ENCODE measurements at places on chromosomes 7 and 10.

- no peak for DNase-seq
Observed at GRCh38 chr7:138854115-138854645, 56.2 kb upstream of the ATP6V0A4 start.

GRCh38 chr10:99304862-99305229 lies 24.3 kb upstream of the CNNM1 start:
- DNase-seq = no peak

DNA sequence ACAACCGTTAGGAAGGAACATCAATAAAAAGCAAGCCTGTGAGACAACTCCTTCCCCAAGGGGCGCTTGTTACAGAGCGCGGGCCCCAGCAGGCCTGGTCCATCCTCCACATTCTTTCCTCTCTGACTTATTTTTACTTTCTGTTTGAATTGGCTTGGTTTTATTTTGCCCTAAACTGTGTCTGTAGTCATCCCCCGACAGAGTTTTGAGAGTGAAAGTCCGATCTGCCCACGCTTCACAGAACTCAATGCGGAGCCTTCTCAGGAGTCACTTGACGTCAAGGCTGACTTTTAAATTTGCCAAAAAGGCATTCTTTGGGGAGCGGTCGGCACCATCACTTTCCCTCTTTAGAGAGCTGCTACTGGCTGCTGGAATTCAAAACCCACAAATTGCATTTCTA lies 150.1 kb upstream of the KLF6 start:
- no peak for DNase-seq

DNA sequence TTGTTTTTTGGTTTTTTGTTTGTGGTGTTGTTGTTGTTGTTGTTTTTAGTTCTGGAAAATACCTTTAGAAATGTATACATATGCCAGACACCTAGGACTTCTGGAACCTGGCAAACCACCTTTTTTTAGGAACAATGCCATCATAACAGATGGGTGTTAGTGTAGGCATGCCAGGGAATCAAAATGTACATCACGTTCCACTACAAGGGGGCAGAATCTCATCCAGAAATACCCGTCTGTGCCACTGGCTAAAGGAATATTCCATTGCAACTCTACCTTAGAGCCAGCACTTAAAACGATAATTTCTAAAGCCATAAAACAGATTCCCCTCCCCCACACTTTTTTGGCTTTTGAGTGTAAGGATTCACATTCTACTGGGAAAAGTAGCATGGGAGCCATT lies 239.8 kb downstream of the ETV1 start:
- no peak for DNase-seq

GRCh38 chr7:104176332-104176731 lies 31.5 kb downstream of the ORC5 start:
- no peak for DNase-seq

DNA sequence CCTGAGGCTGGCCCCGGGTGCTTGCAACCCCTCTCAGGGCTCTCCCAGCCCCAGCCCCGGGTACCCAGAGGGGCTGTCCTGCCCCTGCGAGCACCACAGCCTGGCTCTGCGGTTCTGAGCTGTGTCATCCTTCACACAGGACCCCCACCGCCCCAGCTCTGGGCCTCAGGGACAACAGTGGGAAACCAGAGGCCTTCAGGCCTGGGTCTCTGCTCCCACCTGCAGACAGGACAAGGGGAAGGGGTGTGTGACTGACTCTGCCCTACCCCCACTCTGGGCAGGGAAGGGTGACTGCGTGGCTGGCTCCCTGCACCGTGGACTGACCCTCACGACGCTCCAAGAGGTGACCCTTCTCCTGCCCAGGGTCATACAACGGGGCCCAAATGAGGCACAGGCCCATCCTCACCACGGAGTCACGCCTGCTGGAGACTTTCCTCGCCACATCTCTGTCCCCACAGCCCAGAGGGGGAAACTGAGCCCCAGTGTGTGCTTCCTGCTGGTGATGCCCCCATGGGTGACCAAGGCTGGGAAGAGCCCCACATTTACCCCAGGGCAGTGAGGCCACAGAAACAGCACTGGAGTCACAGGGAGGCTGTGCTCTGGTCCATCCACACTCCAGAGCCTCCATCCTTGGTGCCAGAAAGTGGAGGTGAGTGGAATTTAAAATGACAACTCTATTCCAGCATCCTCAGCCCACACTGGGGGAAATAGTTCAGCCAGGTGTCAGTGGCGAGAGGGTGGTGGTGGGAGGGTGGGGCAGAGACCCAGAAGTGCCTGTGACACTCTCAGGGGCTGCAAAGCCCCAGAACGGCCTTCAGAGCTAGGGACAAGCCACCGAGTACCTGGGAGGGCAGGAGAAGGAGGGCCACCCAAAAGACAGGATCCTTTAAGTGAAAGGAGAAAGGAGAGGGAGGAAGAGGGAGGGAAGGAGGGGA lies 13.6 kb downstream of the CAMK2B start:
- DNase-seq = no peak

- DNase-seq = no peak
Observed at GRCh38 chr10:48896756-48897440, 42.7 kb downstream of the LRRC18 start.

DNA sequence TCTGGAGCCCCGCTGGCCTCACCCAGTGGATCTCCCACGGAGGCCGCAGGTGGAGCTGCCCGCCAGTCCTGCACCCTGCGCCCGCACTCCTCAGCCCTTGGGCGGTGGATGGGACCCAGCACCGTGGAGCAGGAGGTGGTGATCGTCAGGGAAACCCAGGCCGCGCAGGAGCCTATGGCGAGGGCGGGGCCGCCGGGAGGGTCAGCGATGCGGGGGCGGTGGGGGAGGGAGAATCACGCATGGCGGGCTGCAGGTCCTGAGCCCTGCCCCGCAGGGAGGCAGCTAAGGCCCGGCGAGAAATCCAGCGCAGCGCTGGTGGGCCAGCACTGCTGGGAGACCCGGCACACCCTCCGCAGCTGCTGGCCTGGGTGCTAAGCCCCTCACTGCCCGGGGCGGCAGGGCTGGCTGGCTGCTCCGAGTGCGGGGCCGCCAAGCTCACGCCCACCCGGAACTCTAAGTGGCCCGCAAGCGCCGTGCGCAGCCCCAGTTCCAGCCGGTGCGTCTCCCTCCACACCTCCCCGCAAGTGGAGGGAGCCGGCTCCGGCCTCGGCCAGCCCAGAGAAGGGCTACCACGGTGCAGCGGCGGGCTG lies 524.8 kb upstream of the TPK1 start:
- DNase-seq = no peak

- DNase-seq = no peak
Observed at GRCh38 chr7:19442016-19442785, 266.6 kb downstream of the POLR1F start.

DNA sequence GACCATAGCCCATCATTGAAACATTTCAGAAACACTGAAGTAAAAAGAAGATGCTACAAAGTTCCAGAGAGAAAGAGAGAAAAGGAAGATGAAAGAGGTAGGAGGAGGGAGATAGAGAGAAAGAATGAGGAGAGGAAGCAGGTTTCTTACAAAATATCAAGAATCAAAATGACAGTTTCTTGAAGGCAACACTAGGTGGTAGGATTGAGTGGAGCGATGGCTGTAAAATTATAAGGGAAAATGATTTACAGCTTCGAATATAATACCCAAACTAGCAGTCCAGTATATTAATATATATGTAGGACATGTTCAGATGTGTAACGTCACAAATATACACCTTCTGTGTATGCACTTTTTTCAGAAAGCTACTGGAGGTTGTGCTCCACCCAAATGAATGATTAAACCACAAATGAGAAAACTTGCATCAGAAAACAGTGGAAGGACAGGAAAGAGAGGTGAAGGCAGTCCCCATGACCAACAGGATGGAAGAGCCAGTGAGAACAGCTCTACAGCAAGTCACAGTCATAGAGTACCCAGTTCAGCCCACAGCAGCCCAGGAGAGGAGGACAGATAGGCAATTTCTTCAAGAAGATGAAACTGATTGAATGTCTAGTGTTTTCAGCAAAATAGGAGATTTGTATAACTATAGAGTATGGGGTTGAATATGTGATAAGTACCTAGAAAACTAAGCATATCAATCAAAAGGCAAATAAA lies 151.5 kb upstream of the TARP start:
- no peak for DNase-seq

DNA sequence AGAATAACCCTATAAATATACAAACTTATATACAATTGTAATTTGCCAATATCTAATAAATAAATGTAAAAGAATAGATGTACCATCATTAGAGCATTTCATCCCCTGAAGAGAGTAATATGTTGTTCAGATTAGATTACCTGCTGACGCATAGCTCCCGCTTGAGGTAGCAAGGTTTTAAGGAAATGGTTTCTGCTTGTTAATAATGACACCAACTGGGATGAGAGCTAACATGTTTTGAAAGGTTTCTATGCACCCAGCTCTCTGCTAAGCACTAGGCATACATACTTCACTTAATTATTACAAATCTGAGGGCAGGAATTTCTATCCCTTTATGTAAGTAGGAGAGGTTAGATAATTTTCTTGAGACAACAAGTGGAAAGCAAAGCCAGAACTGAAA lies 1003.3 kb upstream of the SORCS1 start:
- DNase-seq = no peak

DNA sequence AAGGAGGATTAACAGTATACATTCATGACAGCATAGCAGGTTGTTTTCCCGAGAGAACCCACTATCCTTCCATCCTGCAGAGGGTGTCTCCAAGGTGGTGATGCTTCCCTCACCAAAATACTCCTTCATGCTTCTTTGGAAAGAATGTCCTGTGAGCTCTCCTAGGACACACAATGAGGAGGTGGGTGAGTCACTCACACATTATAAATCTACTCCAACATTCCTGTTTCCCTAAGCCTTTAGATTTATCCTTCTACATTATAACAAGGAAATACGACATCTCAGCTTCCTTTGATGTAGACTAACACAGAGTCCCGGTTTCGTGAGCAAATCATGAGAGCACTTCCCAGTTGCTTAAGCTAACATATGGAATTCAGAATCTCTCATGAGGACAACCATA lies 689.7 kb upstream of the CELF2 start:
- DNase-seq = no peak

GRCh38 chr10:124706462-124707143 lies 37.6 kb downstream of the FAM53B start:
- no peak for DNase-seq

- DNase-seq = no peak
Observed at GRCh38 chr7:94907811-94908322, 473 bp downstream of the PPP1R9A start.

DNA sequence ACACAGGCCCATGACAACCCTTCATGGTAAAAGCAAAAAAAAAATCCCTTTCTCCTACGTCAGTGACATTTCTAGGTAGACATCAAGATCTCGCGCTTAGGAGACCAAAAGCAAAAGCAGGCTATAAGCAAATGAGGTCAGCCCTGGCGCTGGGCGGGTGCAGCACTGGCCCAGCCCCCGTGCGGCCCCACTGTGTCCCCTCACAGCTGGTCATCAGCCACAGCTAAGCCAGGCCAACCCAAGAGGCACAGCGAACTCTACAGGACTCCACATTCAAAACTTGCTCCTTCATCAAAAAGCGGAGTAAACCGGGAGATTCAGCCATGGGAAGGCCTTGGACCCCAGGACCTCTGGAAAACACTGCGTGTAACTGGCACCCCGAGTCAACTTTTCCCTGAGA lies 113.7 kb downstream of the PTPRN2 start:
- DNase-seq = no peak

GRCh38 chr7:48628793-48629349 lies 295.5 kb upstream of the CDC14C start:
- no peak for DNase-seq

GRCh38 chr10:113854761-113855588 lies 514 bp downstream of the NHLRC2 start:
- no peak for DNase-seq

DNA sequence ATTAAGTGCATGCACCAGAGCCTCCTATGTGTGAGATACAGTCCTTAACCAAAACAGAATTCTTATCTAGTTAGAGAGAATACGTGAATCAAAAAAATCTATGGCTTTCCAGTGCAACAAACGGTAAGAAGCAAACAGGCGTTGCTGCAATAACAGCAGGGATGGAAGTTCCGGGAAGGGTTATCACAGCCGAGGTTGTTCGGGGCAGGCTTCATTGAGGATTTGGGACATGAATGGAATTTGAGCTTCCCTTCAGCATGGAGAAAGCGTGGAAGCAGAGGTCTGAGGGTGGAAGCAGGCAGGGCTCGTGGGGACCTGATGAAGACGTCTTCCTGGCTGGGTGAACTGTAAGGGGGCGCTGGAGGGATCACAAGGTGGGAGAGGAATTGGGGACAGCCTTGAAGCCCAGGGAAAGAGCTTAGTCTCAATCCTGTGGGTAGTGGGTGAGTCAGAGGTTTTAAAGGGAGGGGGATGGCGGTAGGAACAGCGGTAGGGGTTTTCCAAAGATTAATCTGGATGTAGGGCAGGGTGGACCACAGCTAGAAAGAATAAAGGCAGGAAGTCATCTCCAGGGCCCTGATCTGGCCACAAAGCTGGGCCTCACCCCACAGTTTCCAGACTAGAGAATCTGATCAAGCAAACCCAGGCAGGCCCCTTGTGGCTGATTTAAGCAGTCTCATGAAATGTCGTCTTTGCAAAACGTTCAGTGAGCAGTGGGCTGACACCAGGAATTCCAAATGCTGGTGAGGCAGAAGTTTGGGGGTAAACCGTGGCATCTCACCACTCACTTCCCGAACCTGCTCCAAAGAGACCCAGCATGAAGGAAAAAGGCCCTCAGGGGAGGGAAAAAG lies 65.1 kb downstream of the CALML3 start:
- DNase-seq = no peak

DNA sequence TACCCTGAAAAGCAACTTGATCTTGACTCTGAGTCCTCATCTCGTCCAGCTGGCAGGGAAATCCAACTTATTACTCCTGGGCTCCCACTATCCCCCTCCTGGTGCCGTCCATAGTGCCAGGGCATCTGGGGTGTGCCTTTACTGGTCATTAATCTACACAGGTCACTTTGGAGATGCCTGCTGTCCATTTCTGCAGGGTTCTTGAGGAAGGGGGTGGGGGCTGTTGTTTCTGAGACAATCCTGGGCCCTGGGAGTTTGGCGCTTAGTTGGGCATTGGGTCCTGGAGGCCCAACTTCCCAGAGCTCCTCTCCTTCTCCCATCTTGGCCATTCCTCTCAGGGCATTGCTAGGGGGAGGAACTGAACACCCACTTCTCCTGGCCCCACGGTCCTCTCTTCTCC lies 6.0 kb upstream of the TACR2 start:
- no peak for DNase-seq

- DNase-seq = no peak
Observed at GRCh38 chr10:60466267-60467201, 76.9 kb upstream of the ANK3 start.

DNA sequence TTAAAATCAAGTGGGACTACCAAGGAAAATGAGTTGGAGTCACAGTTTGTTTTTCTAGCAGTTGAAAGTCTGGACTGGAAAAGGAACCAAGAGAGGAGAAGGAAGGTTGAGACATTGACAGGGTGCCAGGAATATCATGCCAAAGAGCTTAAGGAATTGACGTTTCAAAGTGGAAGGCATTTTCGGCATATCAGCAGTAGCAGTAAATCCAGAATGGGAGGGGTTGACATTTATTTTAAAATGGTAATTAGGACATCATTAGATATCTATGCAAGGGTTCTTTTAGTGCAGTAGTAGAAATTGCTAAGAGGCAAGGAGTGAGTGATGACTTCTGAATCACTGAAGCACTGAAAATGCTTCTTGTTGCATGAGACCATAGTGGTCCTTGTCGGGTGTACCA lies 335.9 kb upstream of the PLXDC2 start:
- DNase-seq = no peak
